ENCODE measurements at places on chromosomes 16 and 17.

GRCh38 chr17:80519091-80519781, 25.4 kb upstream of the RPTOR start:
- H3K4me1 ChIP-seq = no peaks in the 10 kb centered on the region
- no peak overlapping the region for H3K4me3 ChIP-seq
- no peaks in the 10 kb centered on the region for H3K36me3 ChIP-seq
- no peaks in the 10 kb centered on the region for H3K27me3 ChIP-seq
- no peak for DNase-seq
- H3K27ac ChIP-seq = no peak overlapping the region

DNA sequence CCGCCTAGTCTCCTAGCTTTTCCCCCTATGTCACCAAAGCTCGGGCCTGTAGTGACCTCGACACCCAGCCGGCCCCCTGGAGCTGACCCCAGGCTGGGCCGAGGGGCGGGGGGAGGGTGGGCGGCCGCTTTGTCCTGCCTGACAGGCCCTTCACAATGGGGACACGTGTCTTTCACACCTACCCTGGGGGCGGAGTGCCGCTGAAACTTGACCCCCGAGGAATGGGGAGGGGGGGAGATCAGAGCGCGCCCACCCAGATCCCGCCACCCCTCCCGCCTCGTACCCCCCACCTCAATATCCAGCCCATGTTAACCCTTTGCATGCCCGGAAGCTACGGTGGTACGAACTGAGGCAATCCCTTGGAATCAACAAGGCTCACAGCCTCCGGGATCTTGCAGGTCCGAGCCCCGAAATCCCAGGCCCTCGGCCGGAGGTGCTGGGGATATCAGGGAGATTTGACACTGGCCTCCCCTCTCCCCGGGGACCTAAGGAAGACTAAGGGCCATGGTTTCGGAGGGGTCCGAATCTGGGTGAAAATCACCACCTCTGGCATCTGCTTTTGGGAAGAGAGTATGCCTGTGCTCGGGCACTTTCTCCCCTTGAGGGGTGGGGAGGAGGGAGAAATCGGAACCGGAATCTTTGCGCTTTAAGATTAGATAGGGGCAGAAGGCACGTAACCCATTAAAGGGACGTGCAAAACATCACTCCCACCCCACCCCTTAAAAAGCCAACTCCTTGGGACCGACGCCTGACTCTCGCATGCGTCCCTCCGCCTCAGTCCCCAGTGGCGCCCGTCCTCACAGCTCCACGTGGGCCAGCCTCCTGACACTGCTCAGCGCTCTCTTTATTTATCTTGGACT, 2.6 kb downstream of the NOG start:
- peak overlapping the region; percentile 80 for H3K4me3 ChIP-seq
- no peaks in the 10 kb centered on the region for H3K36me3 ChIP-seq
- H3K27me3 ChIP-seq = peaks cover 75% of the 10 kb centered on the region
- DNase-seq = peak; percentile 77
- H3K4me1 ChIP-seq = peaks cover 9% of the 10 kb centered on the region

DNA sequence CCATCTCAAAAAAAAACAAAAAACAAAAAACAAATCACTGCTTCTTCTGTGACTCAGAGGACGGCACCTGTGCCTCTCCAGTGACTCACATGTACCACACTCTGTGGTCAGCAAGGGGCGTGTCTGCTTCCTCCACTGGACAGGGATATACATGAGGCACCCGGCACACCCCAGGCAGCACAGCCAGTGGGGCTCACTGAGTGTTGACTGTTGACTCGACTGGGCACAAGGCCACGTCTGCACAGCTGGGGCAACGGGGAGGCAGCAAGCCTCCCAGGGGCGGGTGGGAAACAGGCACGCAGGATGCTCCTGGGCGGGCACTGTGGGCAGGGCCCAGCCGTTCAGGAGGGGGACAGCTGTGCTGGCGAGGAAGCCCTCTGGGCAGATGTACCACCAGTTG, 64.1 kb downstream of the TIMM22 start:
- H3K4me3 ChIP-seq = no peak overlapping the region
- DNase-seq = no peak
- H3K36me3 ChIP-seq = peaks cover 19% of the 10 kb centered on the region
- H3K27ac ChIP-seq = no peak overlapping the region
- H3K4me1 ChIP-seq = no peaks in the 10 kb centered on the region

- DNase-seq = no peak
- no peak overlapping the region for H3K4me3 ChIP-seq
- no peaks in the 10 kb centered on the region for H3K4me1 ChIP-seq
Observed at GRCh38 chr16:31435341-31436220, 7.0 kb downstream of the ZNF843 start.

- no peak overlapping the region for H3K27ac ChIP-seq
- DNase-seq = no peak
Observed at GRCh38 chr16:20740007-20740883, 1.4 kb downstream of the THUMPD1 start.

DNA sequence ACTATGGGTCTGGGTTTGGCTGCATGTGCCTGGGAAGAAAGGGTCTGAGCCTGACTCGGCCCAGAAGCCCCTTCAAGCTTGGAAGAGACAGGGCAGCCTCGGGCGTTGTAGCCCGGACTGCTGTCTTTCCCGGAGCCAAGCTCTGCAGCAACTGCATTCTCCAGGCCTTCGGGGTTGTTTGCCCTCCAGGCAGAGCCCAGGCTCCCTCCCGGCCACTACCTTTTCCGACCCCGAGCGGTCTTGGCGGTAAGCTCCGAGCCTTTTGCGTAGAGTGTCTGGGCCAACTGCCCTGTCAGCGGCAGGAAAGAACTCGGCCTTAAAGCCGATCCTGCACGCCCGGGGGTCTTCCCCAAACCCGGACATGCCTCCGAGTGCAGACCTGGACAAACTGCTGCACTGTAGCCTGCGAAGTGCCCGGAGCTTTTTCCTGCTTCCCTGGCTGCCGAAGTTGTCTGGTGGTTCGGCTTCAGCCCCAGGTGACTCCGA, 1.3 kb downstream of the LHX1 start:
- peaks cover 24% of the 10 kb centered on the region for H3K4me1 ChIP-seq
- H3K27me3 ChIP-seq = peaks cover 100% of the 10 kb centered on the region
- no peaks in the 10 kb centered on the region for H3K36me3 ChIP-seq
- no peak overlapping the region for H3K27ac ChIP-seq
- H3K4me3 ChIP-seq = no peak overlapping the region
- no peak for DNase-seq

- DNase-seq = no peak
- no peak overlapping the region for H3K4me3 ChIP-seq
- no peak overlapping the region for H3K27ac ChIP-seq
- H3K27me3 ChIP-seq = no peaks in the 10 kb centered on the region
Observed at GRCh38 chr17:32570081-32570396, 83.2 kb downstream of the CDK5R1 start.

DNA sequence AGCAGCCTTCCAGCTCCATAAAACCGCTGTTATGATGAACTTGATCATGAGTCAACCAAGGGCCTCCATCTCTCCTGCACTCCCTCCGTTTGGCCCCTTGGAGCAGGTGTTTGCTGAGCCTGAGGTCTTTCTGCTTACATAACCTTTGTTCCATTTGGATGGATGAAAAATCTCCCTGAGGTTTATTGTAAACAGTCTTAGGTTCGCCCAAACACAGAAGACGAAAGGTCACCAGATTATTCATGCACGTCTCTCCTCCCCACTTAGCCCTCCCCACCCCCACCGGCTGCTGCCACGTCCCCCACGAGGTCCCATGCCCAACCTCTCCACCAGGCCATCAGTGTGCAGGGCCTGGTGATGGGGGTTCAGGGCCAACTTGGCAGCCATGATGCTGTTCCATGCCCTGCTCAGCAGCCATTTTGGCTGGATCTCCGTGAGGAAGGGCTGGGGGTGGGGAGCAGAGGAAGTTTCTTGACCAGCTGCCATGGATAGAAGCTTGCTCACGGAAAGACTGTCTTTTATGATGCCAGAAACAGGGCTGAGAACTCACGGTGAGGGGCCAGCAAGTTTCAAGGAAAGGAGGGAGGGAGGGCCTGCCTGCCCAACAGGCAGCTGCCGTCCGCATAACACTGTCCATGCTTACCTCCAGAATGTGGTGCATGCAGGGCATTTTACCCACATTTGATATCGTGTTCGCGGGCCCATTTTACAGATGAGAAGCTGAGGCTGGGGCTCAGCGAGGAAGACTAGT, 47.8 kb upstream of the FOXF1 start:
- H3K36me3 ChIP-seq = no peaks in the 10 kb centered on the region
- no peak for DNase-seq
- no peaks in the 10 kb centered on the region for H3K4me1 ChIP-seq
- no peak overlapping the region for H3K27ac ChIP-seq
- H3K27me3 ChIP-seq = peaks cover 21% of the 10 kb centered on the region
- H3K4me3 ChIP-seq = no peak overlapping the region

DNA sequence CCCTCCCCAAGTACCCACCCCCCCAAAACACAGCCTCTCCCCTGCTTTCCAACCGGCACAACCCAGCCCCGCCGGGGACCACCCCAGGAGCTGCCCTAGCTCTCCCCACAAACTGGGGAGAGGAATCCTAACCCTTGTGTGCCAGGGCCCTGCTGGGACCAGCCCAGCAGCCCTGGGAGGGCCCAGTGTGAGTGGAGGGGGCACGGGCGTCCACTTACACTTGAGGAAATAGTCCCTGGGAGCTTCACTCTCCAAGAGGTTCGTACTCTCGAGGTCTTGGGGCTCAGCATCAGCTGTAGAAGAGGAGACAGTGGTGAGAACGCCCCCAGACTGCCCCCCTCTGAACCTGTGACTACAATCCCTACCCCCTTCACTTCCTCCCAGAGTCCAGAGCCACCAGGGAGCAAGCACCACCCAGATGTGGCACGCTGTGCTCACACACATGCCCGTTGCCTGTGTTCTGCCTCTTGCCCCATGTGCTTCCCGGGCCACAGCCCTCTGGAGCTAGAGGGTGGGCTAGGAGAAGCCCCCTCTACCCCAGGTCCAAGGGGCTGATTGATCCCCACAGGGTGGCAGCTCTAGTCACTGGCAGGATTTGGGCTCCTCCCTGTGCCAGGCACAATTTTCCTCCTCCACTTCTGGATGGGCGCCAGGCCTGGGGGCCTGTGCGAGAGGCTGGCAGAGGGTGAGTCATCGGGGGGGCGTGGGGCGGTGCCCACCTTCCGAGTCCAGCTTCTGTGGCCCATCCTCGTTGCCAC, 3.0 kb downstream of the TRIM47 start:
- no peaks in the 10 kb centered on the region for H3K36me3 ChIP-seq
- no peak overlapping the region for H3K27ac ChIP-seq
- peaks cover 10% of the 10 kb centered on the region for H3K4me1 ChIP-seq
- peaks cover 38% of the 10 kb centered on the region for H3K27me3 ChIP-seq
- DNase-seq = no peak

DNA sequence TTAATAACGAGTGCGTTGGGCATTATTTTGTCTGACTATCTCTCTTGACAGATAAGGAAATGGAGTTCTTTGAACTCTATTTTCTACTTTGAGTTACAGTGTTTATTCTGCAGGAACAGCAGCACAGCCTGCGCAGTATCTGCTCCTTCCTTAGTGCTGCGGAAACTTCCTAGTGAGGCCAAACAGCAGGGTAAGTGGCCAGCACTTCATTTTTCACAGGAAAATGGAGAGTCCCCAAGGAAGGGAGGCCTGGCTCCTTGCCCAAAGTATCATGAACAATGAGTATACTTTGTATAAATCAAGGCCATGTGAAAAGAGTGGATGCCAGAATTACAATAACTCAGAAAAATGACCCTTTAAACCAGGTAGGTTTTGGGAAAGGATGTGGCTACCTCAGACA, 140.6 kb downstream of the VPS53 start:
- H3K4me3 ChIP-seq = no peak overlapping the region
- DNase-seq = no peak
- no peak overlapping the region for H3K27ac ChIP-seq
- no peaks in the 10 kb centered on the region for H3K4me1 ChIP-seq
- H3K36me3 ChIP-seq = peaks cover 18% of the 10 kb centered on the region
- no peaks in the 10 kb centered on the region for H3K27me3 ChIP-seq

DNA sequence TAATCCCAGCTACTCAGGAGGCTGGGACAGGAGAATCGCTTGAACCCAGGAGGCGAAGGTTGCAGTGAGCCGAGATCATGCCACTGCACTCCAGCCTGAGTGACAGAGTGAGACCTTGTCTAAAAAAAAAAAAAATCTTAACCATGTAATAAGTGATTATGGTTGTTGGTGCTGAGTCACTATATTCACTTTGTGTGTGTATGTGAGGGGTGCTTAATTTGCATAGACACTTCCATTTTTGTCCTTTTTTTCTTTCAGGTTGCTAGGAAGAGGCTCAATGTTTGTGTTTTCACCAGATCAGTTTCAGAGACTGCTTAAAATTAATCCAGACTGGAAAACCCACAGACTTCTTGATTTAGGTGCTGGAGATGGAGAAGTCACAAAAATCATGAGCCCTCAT, 18.2 kb downstream of the METTL9 start:
- H3K4me1 ChIP-seq = no peaks in the 10 kb centered on the region
- peaks cover 3% of the 10 kb centered on the region for H3K36me3 ChIP-seq
- no peak for DNase-seq

- no peaks in the 10 kb centered on the region for H3K27me3 ChIP-seq
- DNase-seq = no peak
- no peaks in the 10 kb centered on the region for H3K4me1 ChIP-seq
- H3K4me3 ChIP-seq = no peak overlapping the region
- no peaks in the 10 kb centered on the region for H3K36me3 ChIP-seq
Observed at GRCh38 chr16:83128041-83128440, 501.3 kb downstream of the CDH13 start.

DNA sequence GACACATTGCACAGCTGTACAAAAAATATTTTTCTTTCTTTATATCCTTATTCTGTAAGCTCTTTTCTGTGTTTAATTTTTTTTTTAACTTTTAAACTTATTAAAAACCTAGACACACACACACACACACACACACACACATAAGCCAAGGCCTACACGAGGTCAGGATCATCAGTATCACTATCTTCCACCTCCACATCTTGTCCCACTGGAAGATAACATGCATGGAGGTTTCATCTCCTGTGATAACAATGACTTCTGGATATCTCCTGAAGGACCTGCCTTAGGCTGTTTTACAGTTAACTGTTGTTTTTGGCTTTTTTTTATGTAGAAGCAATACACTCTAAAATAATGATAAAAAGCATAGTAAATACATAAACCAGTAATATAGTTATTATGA, 71.2 kb downstream of the TNRC6C start:
- no peak overlapping the region for H3K27ac ChIP-seq
- peaks cover 46% of the 10 kb centered on the region for H3K36me3 ChIP-seq
- no peak for DNase-seq

GRCh38 chr16:78742501-78743283, 643.2 kb downstream of the WWOX start:
- H3K27me3 ChIP-seq = no peaks in the 10 kb centered on the region
- H3K4me3 ChIP-seq = no peak overlapping the region
- DNase-seq = no peak
- no peaks in the 10 kb centered on the region for H3K36me3 ChIP-seq
- no peak overlapping the region for H3K27ac ChIP-seq
- no peaks in the 10 kb centered on the region for H3K4me1 ChIP-seq

- H3K27me3 ChIP-seq = peaks cover 2% of the 10 kb centered on the region
- peaks cover 16% of the 10 kb centered on the region for H3K4me1 ChIP-seq
- H3K4me3 ChIP-seq = no peak overlapping the region
- no peak overlapping the region for H3K27ac ChIP-seq
- H3K36me3 ChIP-seq = no peaks in the 10 kb centered on the region
Observed at GRCh38 chr17:48814504-48814903, 2.5 kb downstream of the TTLL6 start.
